ENCODE measurements at places on chromosomes 2 and 18. TPM values are rescaled to one million over a fixed set of nuclear protein-coding genes. Genes with fewer than 3 reads are reported as not detected.

DNA sequence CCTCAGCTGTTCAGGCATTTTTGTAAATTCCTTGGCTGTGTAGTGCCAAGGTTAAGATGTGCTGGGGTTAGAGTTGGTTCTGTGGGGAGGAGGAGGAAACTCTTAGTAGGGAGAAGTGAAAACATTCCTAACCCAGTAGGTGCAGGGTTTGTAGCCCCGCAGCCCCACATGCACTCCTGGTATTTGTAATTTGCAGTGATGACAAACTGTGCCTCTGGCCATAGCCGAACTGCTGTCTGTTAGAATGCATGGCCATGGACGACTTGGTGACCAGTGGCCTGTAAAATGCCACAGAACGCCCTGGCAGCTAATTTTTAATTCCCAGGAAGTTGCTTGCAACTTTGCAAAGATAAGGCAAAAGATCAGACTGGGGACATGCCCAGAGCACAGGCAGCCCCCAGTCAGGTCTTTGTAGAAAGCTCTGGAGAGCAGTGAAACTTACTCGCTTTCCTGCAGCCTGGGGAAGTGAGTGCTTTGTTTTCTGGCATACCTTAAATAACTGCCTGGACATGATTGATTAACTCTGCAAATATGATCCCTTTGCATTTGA lies 38.4 kb downstream of the LYPD6B start:
- peak; percentile 39 for DNase-seq

GRCh38 chr18:2889761-2890192 lies 43.0 kb downstream of the EMILIN2 start:
- DNase-seq: no peak

DNA sequence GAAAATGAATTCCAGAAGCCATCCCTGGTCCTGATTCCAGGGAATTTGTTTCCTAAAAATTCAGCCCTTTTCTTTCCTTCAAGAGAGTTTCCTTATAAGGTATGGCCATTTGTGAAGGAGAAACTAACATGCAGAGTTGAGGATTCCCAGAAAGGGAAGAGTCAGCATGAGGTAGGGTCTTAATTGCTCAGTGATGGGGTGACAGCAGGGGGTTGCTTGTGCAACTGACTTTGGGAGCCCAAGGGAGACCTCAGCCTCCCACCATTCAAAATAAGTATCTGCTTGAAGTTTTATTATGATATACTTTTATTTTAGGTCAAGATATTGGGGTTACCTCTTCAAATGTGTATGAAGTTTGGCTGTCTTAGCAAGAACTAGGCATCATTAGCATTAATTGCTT lies 74.9 kb upstream of the CELF4 start:
- no peak for DNase-seq

DNA sequence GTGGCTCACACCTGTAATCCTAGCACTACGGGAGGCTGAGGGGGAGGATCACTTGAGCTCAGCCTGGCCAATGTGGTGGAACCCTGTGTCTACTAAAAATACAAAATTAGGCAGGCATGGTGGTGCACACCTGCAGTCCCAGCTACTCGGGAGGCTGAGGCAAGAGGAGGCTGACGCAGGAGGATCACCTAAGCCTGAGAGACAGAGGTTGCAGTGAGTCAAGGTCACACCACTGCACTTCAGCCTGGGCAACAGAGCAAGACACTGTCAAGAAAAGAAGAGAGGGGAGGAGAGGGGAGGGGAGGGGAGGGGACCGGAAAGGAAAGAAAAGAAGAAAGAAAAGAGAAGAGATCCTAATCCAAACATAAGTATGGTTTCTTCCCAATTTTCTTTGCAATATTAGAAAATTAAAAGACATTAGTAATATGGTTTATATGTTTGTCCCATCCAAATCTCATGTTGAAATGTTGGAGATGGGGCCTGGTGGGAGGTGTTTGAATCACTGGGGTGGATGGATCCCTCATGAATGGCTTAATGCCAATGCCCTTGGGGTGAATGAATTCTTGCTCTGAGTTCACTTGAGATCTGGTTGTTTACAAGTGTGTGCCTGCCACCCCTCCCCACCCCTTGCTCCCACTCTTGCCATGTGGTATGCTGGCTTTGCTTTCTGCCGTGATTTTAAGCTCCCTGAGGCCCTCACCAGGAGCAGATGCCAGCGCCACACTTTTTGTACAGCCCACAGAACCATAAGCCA lies 50.7 kb downstream of the TRIP12 start:
- no peak for DNase-seq

The ANKRD53 gene
- total RNA-seq: not detected

GRCh38 chr2:232438951-232439757 lies 16.8 kb upstream of the ALPI start:
- peak; percentile 36 for DNase-seq

- DNase-seq: peak; percentile 8
Measured at GRCh38 chr2:173983391-173983871, 18.3 kb upstream of the SP3 start.

DNA sequence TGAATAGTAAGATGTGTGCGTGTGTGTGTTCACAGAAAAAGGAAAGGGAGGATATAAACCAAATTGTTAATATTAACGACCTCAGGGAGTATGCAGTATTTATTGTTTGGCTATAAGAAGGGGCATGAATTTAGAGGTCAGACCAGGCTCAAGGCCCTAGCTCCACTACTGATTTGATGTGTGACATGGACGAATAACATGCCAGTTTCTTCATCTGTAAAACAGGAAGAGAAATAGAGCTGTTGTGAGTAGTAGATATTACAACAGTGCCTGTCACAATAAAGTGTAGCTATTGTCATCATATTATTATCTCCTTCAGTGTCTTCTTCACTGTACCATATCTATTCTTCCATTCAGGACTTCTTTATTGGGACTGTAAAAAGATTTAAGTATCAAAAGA lies 4.1 kb upstream of the MAT2A start:
- DNase-seq: no peak

DNA sequence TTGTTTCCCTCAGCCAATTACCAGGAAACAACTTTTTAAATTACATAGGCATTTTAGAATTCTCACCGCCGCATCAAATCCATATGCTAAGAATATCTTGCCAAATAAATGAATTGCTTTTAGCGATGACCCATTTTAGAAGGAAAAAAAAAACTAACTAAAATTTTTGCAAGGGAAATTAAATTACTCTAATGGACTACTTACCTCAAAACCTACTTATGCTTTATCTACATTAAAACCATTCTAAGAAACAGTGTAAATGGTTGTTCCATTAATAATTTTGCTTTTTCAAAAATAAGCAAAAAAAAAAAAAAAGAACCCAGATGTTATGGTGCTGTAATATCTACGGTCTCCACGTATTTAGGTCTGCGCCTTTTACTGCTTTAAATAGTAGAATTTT lies 73.5 kb upstream of the CCDC150 start:
- DNase-seq: no peak

GRCh38 chr18:69961718-69962117 lies 14.0 kb upstream of the CD226 start:
- no peak for DNase-seq

DNA sequence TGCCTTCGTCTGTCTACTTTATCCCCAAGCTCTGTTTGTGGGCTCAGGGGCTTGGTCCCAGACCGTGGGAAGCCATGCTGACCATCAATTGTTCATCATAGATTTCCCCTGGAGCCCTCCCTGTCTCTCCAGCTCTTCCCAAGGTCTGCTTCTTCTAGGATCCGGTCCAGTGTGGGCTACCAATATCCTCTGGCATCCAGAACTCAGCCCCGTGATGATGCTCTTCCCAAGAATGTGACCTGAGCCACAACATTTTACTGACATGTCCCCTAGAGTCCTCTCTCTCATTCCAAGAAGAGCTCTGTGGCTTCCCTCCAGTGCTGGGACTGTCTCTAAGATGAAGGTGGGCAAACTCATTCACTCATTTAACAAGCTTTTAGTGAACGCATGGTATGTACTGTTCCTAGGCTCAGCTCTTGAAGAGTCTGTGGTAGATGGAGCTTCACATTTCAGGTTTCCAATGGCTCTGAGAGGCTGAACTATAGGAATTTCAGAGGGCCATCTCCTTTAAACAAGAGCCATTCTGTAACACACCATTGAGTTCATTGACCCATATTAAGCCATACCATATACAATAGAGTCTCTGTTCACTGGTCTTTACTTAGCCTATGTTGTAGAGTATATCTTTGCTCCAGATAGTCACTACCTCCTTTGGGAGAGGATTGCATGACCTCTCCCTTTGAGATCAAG lies 142.0 kb upstream of the APCDD1 start:
- DNase-seq: no peak

DNA sequence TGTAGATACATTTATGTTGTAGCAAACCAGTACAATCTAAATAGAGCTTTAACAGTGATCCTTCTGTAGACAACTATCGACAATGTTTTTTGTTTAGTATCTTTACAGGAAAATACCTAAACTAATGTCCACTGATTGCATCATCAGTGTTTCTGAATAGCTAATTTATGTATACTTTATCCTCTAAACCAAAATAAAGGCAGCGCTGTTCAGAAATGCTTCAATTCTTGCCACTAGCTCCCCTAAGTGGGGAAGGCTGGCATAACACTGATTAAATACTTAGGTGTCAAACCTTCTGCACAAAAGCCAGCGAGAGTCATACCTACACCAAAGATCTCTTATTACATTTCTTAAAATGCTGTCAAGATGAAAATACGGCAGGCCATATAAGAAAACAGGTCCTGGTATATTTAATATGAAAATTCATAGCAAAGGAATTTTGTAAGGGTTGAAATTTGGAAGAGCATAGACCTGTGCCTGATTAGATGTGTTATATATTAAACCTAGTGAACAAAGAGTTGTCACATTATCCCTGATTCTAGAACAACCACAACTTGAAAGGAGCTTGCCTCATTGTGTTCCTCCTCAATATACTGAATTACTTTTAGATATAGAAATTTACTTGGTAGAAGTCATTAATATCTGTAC lies 1693.4 kb upstream of the SLC39A10 start:
- no peak for DNase-seq

GRCh38 chr2:227152093-227152766 lies 11.8 kb downstream of the COL4A4 start:
- DNase-seq: no peak

The STARD6 gene
- not detected for total RNA-seq

The MYOM1 gene
- total RNA-seq: not detected

DNA sequence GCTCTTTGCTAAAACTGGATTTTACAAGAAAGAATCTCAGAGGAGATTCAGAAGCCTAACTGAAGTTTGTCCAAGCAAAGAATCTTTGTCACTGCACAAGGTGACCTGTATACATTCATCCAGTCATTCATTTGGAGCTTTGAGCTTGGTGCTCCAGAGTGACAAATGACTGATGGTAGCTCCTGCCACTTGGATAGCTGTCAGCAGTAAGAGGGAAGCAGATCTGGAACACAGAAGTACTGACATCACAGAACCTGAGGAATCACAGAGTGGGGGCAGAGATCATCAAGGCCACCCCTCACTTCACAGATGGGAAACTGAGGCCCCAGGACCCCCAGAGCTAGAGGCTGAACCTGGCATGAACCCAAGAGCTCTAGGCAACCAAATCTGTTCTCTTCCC lies 28.8 kb upstream of the IGFBP2 start:
- no peak for DNase-seq
